ENCODE measurements at places on chromosomes 2 and 18.

DNA sequence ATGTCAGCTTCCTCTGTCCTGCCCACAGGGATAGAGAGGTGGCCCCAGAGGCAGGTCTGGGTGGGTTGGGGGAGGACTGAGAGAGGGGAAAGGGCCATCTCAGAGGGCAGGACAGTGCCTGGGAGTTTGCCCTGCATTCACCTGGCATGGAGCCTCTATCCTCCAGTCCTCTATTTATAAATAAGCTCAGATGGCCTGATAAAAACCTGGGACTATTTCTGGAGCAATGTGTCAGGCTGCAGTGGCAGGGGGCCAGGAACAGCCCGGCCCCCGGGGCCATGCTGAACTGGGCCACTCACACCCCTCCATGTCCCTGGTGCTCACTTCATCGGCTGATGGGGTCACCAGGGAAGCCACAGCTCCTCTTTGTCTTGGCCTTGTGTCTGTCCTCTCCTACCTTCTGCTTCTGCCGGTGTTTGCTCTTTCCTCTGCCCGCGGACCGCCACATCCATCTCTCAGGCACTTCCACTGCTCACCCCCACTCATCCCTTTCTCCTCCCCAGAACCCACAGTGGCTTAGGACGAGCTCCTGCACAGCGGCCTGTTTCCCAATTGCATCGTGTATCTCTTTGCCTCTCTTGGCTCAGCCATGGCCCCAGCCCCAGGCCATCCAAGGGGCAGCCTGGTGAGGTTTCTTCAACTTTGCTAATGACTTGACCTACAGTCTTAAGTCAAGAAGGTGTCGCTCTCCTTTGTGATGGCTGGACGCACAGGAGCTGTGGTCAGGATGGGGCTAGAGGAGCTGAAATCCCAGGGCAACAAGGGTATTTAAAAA, 38.8 kb downstream of the SCTR start:
- no peak for DNase-seq

DNA sequence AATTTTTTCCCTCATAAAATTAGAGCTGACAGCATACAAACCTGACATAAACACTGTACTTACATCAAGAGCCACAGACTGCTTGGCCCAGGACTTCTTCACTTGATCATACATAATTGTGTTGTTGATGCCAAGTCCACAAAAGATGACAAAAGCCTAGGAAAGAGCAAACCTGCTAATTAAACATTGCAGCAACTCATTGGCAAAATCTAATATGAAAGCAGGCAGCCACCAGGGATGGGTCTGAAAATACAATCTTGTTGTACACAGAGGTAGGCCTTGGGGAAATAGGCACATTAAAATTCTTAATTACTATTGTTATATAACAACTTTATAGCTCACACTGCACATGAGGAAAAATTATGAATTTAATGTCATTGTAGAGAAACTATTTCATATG, 255.8 kb downstream of the PDE11A start:
- DNase-seq: no peak

DNA sequence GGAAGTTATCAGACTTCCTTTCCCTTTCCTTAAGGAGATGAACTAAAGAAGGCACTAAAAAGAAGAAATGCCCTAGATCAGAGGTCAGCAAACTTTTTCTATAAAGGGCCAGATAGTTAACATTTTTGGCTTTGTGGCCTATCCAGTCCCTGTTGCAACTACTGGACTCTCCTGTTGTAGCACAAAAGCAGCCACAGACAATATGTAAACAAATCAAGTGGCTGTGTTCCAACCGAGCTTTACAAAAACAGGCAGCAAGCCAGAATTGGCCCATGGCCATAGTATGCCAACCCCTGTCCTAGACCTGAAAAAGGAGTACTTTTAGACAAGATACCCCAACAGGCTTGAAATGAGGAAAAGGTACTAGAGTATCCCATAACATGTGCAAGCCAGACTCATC, 10.9 kb downstream of the NHEJ1 start:
- no peak for DNase-seq

GRCh38 chr2:135154962-135155361, 102.9 kb downstream of the RAB3GAP1 start:
- no peak for DNase-seq

DNA sequence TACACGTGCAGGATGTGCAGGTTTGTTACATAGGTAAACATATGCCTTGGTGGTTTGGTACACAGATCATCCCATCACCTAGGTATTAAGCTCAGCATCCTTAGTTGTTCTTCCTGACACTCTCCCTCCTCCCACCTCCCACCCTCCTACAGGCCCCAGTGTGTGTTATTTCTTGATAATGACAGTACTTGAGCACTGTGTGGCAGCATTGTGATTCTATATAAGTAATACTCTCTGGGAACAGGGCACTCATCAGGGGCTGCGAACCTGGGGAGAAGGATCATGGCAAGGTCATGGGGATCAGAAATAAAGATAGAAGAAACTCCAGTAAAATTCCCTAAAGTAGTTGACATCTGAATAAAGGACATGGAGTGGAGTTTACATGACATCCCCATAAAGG, 1256.2 kb upstream of the CRIM1 start:
- no peak for DNase-seq

- DNase-seq: no peak
Measured at GRCh38 chr18:31596081-31596872, 4.6 kb downstream of the TTR start.

DNA sequence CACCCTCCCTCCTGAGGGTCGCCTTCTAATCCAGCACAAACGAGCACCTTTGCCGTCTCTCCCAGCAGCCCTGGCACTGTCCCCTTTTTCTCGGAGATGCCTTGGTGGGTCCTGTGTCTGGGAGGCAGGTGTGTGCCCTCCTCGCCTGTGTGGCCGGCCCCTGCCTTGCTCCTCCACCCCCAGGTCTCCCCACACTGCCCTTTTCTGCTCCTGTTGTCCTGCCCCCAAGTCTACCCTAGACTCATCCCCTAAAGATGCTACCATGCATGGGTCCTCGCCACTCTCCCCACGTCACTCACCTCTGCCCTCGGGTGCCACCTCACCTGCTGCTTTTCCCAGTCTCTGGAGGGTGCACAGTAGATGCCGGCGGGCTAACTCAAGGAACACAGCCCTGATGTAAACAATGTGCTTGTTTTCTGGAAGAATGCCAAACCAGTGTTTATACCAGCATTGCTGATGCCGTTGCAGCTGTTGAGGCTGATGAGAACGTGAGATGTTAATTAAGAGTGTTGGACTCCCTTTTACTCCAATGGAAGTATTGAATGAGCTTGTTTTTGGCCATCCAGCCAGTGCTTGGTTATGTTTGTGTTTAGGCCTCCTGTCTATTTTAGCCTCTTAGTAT, 223.1 kb downstream of the AGAP1 start:
- no peak for DNase-seq

DNA sequence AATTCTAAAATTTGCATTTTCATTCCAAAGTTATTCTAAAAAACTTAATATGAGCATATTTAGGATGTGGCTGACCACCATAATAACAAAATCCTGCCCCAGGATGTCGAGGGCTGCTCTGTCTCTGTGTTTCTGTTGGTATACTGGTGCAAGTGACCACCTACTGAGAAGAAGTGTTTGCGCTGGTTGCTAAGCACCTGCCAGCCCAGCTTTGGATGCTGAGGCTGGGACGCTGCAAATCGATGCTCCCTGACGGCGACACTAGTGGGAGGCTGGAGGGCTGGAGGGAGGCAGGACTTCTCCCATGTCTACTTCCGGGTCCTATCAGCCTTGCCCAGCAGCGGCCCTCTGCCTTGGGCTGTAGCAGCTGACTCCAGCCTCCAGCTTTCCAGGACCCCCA, 45.0 kb downstream of the LAMA1 start:
- DNase-seq: no peak

- no peak for DNase-seq
Measured at GRCh38 chr2:215479536-215480240, 43.8 kb upstream of the FN1 start.

- no peak for DNase-seq
Measured at GRCh38 chr18:30682672-30683071, 359.9 kb downstream of the DSC3 start.

DNA sequence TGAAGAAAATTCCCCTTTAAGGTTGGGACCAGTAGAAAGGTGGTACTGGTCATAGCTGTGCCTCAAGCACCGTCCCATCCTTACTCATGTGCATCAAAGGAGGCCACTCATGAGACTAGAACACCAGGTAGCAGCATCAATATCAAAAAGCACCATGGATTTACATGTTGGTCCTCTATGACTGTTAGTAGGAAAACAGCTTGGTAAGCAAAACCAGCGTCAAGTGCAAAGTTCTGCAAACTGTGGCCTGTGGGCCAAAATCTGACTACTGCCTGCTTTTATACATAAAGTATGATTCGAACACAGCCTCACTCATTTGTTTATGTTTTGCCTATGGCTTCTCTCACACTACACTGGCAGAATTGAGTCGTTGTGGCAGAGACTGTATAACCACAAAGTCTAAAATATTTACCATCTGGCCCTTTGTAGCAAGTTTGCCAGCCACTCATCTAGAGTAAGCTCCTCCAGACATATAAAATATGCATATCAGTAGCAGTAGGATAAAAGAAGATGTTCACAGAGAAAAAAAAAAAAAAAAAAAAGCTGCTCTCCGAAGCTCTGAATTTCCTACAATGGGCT, 119.7 kb upstream of the CTNNA2 start:
- no peak for DNase-seq

- DNase-seq: no peak
Measured at GRCh38 chr2:74528600-74529356, 728 bp downstream of the AUP1 start.

- no peak for DNase-seq
Measured at GRCh38 chr2:218431878-218432277, 13.0 kb downstream of the VIL1 start.

DNA sequence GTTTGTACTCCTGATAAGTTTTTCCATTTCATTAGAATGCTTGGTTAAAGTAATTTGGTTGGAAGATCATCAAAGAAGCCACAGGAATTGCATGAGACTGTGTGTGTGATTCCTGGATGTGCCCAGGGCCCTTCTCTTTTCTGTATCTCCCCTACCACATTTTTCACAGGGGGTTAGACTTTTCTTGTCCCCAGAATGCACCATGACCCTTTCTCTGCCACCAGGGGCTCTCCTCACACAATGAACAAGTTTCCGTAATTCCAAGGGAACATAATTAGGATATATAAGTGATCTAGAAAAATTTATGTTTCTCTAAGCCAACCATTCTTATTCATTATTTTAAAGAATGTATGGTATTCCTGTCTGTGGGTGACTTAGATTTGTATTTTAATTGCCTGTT, 291.8 kb downstream of the NEDD4L start:
- DNase-seq: no peak

DNA sequence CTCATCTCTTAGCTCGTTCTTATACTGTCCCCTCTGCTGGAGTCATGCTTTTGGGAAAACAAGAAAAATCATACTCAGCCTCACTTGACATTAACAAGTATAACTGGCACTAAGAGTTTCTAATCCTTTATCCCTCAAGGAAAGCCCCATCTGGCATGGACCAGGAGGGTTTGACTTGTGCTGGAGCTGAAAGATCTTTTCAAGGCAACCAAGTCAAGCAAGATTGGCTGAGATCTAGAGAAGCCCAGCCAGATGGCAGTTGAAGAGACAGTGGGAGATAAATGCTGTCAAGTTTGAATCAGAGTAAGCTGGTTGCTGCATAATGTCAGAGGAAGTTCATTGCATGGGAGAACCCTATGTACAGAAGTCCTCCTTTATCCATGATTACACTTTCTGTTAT, 336.5 kb upstream of the LRP1B start:
- no peak for DNase-seq

- no peak for DNase-seq
Measured at GRCh38 chr2:230225486-230225885, at the start of gene SP140. Gene SP140, plus strand, starts transcription at chr2:230225736. Its CDS starts 109 bp downstream, at chr2:230225845.

DNA sequence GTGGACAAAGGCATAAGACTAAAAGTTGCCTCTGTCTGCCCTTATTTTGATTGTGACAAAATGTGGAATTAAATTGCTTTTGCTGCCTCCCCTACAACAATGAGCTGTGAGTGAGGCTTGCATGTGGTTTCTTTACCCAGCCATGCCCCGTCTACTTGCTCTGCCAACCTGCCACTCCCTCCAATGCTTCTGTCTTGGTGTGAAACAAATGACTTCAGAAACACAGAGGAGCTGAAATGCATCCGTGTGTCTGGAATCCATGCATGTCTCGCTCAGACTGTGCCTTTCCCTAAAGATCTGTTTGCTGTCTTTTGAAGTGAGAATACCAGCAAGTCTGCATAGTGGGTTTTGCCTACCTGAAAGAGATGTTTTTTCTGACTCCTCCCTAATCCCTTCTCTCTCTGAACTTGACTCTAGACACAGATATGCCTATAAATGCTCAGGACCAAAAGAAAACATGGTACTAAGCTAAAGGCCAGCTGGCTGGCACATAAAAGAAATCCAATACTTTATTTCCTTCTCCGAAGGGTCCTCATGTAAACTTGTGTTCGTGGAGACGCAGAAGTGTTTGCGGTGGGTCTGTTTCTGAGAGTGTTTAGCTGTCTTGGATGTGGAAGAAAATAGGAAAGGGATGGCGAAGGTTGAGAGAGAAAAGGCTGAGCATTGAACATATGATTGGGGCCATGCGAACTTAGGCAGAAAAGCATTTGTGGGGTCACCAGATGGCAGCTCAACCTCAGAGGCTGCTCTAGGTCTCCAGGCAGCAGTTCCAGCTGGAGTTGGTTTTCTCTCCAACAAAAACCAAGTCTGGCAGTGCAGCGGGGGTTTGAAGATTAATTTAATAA, 120.5 kb downstream of the CCBE1 start:
- DNase-seq: no peak

DNA sequence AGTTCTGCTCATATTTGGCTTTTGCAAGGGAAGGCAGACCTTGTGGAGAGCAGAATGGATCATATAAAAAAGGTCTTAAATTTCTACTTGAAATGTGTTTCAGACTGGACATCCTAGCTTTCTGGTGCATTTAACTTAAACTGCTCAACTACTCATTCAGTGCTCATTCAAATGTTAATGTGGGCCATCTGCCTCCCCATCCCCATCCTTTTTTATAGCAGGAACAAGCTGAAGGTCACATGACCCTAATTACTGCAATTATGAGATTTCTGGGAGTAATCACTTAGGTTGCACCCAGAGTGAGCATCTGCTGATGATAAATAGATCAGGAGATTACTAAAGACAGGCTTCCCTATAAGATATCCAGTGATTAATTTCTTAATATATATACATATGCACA, 96.1 kb downstream of the MAP2 start:
- DNase-seq: no peak

- no peak for DNase-seq
Measured at GRCh38 chr18:48323151-48323550, 86.0 kb downstream of the ZBTB7C start.

DNA sequence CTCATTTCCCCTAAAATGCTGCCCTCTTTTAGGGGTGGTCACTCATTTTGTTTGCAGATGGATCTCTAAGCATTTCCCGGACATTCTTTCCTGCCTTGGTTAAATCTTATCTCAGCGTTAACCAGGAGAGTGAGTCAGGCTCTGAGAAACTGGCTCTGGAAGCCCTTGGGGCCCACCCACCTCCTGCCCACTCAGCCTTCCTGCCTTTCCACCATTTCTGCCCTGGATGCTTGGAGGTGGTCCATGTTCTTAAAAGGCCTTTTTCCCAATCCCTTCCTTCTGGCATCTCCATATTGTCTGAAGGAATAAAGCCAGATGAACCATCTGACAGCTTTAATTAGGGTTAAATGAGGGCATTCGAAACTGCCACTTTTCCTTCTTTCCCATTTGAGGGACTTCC, 9.5 kb downstream of the HK2 start:
- DNase-seq: no peak

Data from nephron progenitor cell (in vitro differentiated cells).